ENCODE measurements at places on chromosomes 1 and 21.

GRCh38 chr1:110123224-110123623 lies 11.0 kb downstream of the UBL4B start:
- no peak for DNase-seq

- DNase-seq = no peak
Measured at GRCh38 chr1:52264530-52265115, 101.4 kb downstream of the CC2D1B start.

- no peak for DNase-seq
Measured at GRCh38 chr1:233721004-233721595, 107.2 kb downstream of the KCNK1 start.

DNA sequence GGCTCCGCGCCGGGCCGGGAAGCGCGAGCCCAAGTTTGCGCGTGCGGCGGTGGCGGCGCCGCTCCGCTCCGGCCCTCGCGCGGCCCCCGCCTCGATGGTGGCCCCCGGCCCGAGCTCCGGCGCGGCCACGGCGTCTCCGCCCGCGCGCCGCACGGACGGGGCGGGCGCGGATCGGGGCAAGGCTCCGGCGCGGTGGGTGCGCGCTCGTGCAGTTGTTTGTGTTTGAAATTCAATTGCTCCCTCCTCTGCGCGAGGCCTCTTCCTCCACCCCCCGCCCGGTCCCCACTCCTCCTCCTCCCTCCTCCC lies at the start of gene HDGF:
Gene HDGF, minus strand, starts transcription at position 225 of the 306 bp plus-strand sequence. CDS start 246 bp downstream, outside the sequence.
- DNase-seq = no peak

GRCh38 chr1:113904293-113904673 lies 316 bp downstream of the AP4B1 start:
- DNase-seq = no peak

- no peak for DNase-seq
Measured at GRCh38 chr1:44035726-44036408, 4.6 kb upstream of the SLC6A9 start.

DNA sequence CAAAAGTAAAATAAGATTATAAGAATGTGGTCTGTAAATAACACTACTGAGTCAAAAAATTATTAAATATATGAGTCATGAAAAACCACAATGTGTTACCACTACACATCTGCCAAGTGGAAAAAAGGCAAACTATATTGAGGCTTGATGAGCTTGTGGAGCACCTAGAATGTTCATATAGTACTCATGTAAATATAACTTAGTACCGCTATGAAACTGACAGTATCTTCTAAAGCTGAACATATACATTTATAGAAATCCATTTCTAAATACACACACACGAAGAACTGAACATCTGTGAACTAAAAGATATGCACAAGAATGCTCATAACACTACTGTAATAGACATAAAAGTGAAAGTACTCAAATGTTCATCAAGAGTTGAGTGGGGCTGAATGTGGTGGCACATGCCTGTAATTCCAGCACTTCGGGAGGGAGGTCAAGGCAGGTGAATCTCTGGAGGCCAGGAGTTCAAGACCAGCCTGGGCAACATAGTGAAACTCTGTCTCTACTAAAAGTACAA lies 18.5 kb upstream of the GBP3 start:
- no peak for DNase-seq

- no peak for DNase-seq
Measured at GRCh38 chr1:110535985-110536384, 17.0 kb upstream of the KCNA10 start.

- DNase-seq = peak; percentile 1
Measured at GRCh38 chr1:20100632-20101355, 18.5 kb downstream of the PLA2G2D start.

DNA sequence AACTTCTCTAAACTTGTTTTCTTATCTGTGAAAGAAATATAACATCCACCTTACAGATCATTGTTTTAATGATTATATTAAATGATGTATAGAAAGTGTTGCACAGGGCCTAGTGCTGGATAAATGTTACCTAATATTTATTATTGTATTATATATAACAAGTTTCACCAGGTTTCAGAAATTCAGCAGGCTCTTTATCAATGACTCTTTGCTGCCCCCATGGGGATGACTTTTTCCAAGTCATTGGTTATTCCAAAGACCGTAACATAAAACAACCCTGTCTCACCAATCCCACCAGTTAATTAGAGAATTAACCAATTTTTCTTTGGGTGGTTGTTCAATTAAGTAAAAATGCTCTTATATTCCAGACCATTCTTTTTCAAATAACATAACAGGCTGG lies 7.3 kb upstream of the DEDD start:
- peak; percentile 41 for DNase-seq

DNA sequence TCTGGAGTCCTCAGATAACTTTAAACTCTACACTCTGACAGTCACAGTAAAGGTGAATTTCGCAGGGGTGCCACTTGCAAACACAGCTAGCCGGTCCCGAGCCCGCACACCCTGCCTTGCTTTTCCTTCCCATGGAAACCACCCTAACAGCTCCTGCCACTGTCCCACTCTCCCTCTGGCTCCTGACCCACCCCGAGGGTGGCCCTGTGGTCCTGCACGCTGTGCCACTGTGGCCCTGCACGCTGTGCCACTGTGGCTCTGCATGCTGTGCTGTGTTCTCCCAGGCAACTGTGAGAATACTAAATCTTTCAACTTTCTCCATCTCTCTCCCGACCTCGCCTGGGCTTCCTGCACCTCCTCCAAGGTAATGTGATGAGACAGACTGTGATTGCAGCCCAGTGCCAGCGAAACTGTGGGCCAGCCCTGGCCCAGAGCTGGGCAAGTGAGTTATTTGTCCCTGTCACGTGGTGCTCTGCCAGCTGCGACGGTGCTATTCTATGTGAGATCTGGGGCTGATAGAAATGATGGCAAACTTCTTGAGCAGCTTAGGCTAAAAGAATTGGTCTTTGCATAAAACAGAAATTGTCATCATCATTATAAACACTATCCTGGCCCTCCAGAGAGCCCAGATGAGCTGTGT lies 63.4 kb upstream of the TARBP1 start:
- DNase-seq = no peak

DNA sequence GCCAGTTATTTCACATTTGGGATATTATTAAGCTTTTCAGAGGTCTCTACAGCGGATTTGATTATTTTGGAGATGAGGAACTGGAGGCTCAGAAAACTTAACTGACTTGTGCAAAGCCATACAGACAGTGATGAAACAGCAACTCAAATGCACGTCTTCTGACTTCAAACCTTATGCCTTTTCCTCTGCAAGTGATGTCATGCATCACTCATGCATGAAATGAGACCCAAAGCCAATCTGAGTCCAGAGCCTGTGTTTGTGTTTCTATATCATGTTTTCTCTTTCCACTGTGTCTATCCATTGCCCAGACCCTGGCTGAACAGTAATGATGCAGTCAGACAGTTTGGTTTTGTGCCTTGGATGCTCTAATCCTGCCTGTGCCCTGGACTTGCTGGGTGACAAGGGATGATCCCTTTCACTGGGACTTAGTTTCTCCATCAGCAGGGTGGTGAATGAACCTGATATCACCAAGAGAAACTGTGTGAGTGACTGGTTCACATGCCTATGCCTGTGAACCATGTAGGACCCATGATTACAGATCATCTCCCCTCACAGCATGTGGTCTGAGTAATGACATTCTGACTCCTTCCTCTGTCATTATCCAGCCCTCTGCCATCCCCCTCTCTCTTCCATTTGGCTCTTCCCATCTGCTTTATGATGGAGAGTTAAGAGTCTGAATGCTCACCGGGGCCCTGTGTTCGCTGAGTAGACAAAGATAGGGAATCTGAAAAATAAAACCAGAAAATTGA lies 33.4 kb downstream of the SLAMF6 start:
- DNase-seq = no peak

DNA sequence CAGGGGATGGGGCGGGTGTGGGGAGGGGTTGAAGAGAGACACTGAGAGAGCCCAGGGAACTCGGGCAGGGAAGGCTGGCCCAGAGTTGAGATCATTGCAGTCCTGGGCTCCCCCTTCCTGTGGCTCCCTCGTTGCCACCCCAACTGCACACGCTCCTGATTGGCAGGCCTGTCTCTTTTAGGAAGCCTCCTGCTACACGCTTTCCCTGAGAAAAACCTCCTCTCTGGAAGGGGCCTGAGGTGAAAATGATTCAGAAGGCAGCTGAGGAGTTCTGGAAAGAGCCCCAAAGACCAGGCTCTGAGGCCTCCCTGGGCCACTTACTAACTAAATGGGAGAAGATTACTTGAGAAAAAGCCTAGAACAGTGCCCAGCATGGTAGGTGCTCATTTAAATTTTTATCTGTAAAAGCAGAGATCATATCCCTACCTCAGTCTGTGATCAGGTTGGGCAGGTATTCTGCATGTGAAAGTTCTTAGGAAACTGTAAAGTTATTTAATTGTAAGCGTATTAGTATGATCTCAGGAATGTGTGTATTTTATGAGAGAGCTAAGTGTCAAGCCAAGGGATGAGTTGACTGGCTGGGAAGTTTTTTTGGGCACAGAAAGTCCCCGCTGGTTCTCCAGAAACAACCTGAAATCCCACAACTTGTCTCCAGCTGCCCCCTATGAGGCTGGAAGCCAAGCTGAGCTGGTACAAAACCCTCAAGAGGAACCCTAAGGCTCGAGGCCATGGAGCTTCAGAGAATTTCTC lies 65.2 kb upstream of the EPS8L3 start:
- DNase-seq = no peak

- no peak for DNase-seq
Measured at GRCh38 chr1:67323087-67323486, 15.4 kb downstream of the IL12RB2 start.

DNA sequence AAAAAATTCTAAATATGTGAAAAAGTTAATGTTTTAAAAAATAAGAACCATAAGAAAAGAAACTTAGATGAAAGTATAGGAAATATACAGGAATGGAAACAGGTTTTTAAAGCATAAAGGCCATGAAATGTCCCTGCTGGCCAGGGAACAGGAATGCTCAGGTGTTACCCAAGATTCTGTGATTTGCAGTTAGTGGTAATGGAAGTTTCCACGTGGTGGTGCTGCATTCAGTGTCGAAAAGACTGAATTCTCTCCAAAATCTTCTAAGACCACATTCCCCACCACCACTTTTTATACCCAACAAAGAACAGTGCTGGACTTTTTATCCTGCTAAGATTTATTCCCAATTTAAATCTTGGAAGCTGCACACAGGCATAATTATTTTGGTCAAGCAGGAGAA lies 126.2 kb downstream of the PRRX1 start:
- DNase-seq = no peak

DNA sequence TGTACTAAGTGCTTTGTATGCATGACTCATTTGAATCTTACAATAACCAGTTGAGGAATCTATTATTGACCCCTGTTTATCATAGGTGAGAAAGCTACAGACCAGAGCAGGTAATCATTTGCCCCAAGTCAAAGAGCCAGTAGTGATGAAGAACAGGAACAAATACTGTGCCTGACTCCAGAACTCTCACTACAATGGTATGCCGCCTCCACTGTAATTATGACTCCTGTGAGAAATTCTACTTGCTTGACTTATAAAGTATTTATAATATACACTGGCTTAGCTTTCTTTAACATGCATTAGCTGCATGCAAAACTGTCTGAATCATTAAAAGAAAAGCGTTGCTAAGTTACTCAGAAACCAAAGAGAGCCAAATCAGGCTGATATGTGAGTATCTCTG lies 92.6 kb downstream of the ZNF281 start:
- no peak for DNase-seq

DNA sequence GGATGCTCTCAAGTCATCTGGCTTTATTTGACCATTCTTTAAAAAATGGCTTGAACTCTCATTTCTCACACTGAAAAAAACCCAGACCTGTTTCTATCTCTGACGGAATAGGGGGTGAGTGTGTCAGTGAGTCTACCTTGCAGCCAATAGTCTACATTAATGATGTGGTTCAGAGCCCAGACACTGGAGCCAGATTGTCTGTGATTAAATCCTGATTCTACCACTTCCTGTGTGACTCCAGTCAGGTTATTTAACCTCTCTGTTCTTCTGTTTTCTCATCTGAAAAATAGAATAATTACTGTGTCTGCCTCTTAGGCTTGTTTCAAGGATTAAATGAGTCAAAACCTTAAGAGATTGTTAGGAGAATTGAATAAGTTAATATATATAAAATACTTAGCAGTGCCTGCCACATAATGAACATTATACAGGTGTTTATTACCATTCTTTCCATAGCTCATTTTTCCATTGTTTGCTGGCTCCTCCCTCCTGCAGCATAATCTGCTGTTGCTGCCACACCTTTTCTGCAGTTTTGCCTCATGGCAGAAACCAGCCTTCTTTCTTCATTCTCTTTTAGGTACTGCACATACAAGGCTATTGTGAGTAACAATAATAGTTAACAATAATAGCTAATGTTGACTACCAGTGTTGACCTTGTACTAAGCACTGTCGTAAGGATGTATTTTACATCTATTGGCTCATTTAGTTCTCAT lies 157.6 kb upstream of the IVNS1ABP start:
- DNase-seq = no peak

DNA sequence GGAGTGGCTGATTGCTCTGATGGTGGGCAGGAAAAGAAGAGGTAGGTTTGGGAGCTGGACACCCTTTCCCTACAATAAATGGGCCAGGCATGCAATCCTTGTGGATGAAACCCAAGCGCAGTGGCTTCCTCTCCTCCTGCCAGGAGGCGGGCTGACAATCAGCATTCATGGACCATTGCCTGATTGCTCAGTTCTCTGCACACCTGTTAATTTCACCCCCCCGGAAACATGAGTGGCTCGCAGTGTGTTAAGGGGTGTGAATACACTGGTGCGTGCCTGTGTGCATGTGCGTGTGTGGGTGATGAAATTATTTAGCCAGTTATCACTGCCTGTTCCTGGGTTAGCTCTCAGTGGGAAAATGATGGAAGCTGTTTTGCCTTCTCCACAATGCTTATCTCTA lies 310.7 kb downstream of the PCP4 start:
- DNase-seq = no peak

DNA sequence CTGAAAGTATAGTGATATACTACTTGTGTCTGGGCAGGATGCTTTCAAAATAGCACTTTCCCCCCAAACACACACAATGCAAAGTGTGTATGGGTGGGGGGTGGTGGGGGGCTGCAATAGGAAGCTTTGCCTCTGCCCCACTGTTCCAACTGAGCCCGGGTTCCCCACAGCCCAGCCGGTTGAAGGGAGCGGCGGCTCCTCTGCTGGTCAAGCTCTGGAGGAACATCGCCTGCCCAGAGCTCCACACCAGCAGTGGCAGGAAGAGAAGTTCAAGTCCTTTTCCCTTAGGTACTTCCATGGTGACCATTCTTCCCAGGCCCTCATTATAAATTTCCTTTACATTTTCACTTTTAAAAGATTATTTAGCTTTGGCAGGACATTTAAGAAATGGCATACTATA lies 74.9 kb downstream of the CAPZB start:
- DNase-seq = no peak

GRCh38 chr1:200558866-200559459 lies 61.6 kb downstream of the KIF14 start:
- peak; percentile 3 for DNase-seq

- DNase-seq = no peak
Measured at GRCh38 chr1:56436912-56437417, 142.4 kb downstream of the PLPP3 start.

DNA sequence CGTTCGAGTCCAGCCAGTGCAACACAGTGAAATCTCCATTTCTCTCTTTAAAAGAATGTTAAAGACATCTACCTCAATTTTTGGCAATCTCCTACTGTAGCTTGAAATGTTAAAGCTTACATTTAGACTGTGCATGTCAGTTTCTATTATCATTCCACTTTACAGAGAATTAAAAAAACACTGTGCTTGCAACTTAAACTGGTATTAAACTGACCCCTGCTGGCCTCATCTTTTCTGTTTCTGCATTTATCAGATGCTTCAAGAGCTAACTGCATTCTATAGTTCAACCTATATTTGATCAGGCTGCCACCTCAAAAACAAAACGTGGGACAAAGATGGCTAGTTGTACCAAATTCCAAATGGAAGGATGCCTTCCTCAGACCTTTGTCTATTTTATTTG lies 226.5 kb downstream of the SMYD3 start:
- DNase-seq = no peak

Data from naive thymus-derived CD8-positive, alpha-beta T cell (primary cell).